T-helper 17 cell (primary cell): ENCODE measurements at places on chromosomes 7 and 10. TPM values are rescaled to one million over a fixed set of nuclear protein-coding genes. Genes with fewer than 3 reads are reported as not detected.

Gene AASS
- total RNA-seq: 3.6 TPM

Gene VWDE
- total RNA-seq: 5.8 TPM

- no peak for DNase-seq
These were observed 151.4 kb downstream of the PTPN20 start for GRCh38 chr10:47062441-47063200.

DNA sequence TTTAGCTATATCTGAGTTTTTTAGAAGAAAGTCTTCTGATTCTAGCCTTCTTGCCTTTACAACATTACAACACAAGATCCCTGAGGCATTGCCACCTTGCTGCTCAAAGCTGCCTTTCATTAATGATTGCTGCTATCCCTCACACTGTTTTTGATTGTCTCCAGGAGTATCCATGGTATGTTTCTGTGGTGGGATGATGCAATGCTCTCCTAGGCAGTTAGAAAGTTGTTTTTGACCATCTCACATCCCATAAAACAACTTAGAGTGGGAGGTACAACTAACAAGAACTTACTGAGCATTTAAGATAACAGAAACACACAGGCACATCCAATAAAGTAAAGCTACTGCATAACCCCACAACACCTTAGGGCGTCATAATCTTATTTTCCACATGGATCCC lies 1156.0 kb upstream of the LRRTM3 start:
- DNase-seq: no peak

DNA sequence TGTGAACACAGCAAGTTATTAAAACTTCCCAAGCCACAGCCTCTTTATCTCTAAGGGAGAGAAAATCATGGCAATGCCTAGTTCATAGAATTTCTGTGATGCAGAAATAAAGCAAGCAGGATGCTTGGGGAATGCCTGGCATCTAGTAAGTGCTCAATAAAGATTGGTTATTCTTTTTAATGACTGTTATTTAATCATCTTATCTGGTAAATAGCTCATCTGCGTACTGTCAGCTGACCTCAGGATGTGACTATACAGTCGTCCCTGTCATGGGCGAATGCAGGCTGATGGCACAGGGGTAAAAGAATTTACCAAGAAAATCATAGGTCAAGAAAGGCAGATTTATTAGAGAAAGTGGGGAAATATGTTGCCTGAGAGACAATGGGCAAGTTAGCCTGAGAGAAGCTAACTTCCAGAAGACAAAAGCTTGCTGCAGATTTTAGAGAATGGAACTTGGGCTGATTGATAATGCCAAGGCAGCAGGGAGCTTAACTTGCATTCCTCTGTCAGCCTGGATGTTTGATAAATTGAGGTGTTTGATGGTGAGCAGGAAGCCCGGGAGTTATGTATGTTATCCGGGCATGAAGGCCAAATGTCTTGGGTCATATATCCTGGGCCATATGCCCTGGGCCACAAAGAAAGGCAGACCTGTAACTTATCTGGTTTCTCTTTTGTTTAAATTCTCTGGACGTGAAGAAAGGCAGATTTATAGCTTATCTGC lies 126.0 kb downstream of the KCNMA1 start:
- no peak for DNase-seq

- no peak for DNase-seq
These were observed at the start of gene MYPN for GRCh38 chr10:68109331-68109730. Gene MYPN (plus strand): TSS chr10:68109488. CDS start chr10:68121439, 11,951 bp downstream.
